ENCODE measurements at places on chromosomes 5 and 9.
A peak's percentile ranks its signal among the peaks of the same experiment; 100 is the strongest.

DNA sequence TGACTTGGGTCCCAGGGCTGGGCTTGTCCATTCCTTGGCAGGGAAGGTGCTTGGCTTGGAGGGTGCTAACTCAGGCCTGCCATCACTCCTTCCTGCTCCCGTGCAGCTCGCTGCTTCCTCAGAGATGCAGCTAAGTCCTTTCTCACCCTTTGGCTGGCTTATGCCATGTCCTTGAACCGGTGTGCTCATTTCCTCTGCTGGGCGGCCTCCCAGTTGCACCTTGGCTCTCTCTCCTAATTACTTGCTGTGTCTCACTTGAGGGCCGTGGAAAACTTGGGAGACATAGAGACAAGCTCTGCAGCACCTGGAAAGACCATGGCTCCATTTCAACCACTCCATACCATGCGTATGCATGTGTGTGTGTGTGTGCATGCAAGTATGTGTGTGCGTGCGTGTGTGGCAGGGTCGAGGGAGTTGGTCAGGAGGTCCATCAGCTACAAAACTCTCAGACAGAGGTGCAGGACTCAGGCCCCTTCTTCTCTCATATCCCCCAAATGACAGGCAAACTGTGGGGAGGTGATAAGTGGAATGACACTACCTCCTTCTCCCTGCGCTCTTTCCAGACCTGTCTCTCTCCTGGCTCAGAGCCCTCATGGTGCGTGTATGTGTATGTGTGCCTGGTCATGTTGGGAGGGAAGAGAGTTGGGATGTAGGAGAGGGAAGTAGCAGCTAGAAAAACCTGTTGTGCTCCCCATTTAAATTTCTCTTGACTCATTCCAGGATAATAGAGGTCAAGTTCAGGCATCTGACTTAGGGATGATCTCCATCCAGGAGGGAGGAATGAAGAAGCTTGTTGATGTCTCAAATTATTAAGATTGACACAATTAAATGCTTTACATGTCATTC, 17.6 kb upstream of the MTMR12 start:
- DNase-seq, result no peak

DNA sequence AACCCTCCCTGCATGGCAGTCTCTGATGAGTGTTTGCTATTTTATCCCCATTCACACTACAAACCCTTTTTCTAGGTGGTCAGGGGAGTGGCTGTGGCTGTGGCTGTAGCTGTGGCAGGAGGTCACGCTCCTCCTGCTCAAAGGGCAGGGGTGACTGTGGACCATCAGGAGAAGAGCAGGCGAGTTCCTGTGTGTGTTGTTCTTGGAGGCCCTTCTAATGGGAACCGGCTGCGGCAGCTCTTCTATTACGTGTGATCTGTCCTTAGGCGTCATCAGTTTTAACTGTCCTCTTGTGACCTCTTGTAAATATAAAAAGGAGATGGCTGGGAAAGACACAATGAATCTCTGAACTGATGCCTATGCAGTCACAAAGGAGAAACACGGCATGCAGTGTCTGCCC, 65.1 kb downstream of the ANKH start:
- DNase-seq, result peak; percentile 28

DNA sequence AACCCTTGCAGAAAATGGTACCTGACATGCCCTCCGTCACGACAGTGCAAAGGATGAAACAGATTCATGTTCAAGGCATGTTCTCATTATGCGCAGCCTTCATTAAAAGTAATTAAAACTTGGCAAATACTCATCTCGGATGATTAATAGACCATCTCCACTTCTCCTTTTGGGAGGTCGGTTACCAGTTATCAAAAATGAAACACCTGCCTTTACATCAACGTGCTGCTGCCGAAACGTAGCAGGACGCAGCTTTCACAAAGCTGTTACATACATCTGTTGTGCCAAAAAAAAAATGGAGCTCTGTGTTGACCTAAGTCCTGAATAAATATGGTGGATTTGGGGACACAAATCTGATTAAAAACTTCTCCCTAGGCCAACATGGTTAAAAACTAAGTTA, 75.7 kb downstream of the PTCH1 start:
- DNase-seq, result no peak

- DNase-seq, result no peak
Measured at GRCh38 chr9:75658301-75658905, 232.1 kb upstream of the PCSK5 start.

DNA sequence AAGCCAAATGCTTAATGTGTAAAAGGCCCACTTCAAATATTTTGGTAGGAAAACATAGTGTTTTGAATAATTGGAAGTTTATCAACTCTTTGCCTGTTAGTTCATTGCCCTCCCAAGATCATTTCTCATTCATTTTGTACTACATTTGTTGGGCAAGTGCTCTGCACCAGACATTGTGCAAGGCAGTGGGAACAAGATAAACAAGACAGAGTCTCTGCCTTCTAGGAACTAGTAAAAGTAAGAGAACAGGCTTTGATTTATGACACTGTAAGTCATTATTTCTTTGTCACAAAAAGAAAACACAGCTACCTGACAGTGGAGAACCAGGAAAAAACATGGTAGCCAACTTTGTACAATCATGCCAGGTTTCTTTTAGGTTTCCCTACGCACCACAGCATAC, 63.7 kb upstream of the PAM start:
- no peak for DNase-seq

DNA sequence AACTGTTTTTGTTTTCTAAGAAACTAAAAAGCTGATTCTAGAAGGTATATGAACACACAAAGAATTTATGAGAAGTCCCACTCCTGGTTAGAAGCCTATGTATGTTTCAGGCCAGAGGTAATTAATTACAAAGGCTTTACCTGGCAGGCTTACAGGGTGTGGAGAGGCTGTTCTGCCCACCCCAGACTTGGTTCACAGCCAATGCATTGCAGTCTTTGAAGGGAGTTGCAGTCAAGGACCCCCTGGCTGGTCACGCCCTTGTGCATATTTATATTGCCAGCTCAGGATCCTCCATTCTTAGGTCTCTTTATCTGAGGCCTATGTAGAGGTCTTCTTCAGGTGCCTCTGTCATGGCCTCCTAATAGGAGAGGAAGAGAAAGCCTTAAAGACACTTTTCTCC, 13.6 kb upstream of the PRSS3 start:
- DNase-seq, result no peak

GRCh38 chr5:120405286-120405864, 58.7 kb upstream of the PRR16 start:
- DNase-seq, result no peak

DNA sequence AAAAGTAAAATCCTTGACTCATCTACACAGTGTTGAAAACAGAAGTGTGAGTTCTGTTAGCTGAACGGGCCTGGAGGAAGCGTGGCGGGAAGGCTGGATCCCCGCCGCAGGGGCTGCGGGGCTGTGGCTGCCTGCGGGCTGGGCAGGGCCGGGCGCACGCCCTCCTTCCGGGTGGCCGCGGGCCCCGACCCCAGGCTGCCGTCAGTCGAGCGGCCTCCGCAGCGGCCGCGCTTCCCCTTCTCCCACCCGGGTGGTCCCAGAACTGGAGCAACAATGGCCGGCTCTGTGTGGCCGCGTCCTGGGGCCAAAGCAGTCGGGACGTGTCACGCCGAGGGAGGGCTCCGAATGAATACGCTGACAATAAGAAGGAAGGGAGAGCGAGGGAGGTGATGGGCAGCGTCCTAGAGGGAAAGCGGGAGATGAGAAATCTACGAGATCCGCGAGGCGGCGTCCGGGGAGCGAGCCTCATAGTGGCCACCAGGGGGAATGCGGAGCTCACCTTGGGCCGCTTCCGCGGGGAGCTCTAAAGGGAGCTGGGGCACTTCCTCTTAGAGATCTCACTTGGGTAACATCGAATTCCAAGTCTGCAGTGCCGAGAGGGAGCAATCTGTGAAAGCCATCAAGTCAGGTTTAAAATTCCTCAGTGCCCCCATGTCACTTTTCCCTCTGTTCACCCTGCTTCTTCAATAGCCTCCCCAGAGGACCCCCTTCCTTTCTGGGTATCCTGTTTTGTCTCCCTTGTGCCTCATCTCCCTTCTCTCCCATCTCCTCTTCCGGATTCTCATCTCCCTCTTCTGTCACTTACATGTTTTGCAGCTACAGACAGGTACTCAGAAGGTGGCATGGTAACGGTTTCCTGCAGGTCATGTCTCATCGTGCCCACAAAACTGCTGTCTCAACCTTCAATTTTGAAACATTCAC, 83.9 kb downstream of the SLC1A3 start:
- DNase-seq, result peak; percentile 40

DNA sequence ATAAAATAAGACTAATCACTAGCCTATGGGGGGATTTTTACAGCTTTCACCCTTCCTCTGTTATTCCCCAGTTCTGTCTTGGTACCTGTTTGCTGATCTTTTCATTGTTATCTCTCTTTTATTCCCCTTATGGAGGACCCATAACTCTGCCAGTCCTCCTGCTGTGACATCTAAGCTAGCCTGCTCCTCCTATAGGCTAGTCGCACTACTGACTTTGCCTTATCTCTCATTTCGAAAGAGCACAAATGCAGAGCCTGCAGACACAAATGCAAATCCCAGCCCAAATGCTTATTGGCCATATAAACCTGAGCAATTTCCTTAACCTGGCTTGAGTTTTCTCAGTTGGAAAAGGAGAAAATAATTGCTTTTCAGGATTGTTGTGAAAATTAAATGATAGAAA, 59.1 kb upstream of the CAMK4 start:
- no peak for DNase-seq

DNA sequence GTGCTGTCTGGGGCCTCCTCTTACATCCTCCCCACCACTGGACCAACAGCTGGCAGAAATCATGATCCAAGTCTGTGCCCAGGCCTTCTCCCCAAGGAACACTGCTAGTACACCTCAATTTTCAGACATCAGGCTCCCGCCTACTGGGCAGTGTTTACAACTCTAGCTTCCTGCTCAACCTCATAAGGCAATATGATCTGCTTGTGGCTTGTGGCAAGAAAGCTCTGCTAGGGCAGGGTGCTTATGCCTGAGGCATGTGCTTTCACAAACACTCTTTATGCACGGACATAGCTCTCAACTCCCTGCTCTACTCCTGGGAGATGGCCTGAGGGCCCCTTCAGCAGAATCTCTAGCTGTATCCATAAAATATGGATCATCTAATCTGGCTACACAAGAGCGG, 32.5 kb downstream of the SH3TC2 start:
- DNase-seq, result no peak

GRCh38 chr5:146338774-146339714, at the start of gene POU4F3:
Gene POU4F3 (plus strand): TSS chr5:146338839. CDS start chr5:146339113, 274 bp downstream.
- DNase-seq, result no peak

- DNase-seq, result no peak
Measured at GRCh38 chr9:81080900-81081299, 608.4 kb downstream of the TLE1 start.

- DNase-seq, result no peak
Measured at GRCh38 chr5:72558383-72558782, 51.2 kb upstream of the ZNF366 start.

GRCh38 chr9:114238472-114238871, 83.1 kb downstream of the COL27A1 start:
- no peak for DNase-seq

- DNase-seq, result no peak
Measured at GRCh38 chr5:31855134-31856040, 216.5 kb downstream of the PDZD2 start.

- no peak for DNase-seq
Measured at GRCh38 chr5:56480705-56481427, 247.7 kb upstream of the ANKRD55 start.

DNA sequence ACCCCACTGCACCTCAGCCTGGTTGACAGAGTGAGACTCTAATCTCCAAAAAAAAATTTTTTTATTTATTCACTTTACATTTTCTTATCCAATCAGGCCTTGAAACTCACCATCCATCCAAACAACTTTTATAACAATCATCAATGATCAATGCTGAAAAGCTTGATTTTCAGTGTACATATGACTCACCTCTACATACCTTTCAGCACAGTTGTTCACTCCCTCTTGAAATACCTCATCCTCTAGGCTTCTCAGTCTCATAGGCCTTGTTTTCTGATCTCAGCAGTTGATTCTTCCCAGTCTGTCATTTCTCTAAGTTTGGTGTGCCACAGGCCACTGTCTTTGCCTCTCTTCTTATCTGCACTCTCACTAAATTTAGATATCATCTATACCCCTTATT, 36.2 kb downstream of the GRIN3A start:
- DNase-seq, result no peak

DNA sequence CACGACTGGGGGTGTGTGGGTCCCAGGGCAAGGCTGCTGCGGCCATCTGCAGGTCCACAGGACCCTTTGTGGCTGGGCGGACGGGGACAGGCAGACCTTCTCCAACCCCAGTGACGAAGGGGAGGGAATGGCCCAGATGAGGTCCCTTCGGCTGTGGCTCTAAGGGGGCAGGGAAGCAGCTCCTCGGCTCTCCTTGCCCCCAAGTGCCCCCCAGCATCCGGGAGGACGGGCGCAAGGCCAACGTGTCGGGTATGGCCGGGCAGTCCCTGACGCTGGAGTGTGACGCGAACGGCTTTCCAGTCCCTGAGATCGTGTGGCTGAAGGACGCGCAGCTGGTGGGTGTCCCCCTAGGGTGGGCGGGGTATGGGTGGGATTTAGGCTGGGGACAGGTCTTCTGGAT, 82.8 kb downstream of the HMCN2 start:
- no peak for DNase-seq

GRCh38 chr9:103078581-103078980, 83.4 kb downstream of the CYLC2 start:
- DNase-seq, result no peak

- DNase-seq, result peak; percentile 56
Measured at GRCh38 chr5:141680751-141681201, 1.3 kb downstream of the ARAP3 start.

DNA sequence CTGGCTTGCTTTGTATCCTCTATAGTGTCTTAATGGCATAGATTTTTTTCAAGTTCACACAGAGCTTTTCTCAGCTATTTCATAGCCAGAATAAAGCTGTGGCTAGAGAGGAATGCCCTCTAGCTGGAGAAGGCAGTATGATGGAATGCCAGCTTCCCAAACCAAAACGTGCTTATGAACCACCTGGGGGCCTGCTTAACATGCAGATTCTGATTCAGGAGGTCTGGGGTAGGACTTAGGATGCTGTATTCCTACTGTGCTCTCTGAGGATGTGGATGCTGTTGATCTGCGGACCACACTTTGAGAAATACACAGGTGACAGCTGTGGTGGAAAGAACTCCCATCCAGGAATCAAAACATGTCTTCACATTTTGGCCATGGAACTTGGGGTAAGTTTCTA, 49.9 kb upstream of the DPYSL3 start:
- DNase-seq, result no peak

- DNase-seq, result no peak
Measured at GRCh38 chr9:88923653-88924288, 67.5 kb upstream of the S1PR3 start.

DNA sequence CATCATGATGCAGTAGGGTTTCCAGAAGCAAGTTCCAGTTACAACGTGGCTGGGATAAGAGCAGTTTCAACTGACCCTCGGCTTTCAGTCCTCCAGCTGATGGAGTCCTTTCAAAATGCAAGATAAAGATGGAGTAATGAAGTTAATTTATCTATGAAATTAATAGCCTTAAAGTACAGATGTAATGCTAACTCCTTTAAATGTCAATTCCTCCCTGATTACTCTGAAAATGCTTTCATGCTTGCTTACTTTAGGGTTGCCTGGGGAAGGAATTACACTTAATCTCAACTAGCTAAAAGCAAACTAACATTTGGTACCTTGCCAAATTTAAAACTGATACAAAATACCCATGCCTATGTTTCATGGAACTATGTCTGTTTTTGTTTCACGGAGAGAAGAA, 178.4 kb downstream of the KIAA0825 start:
- DNase-seq, result no peak
